ENCODE measurements at places on chromosomes 6 and 20. TPM values are rescaled to one million over a fixed set of nuclear protein-coding genes. Genes with fewer than 3 reads are reported as not detected.

PDYN gene
- not detected for total RNA-seq

TREM2 gene
- not detected for total RNA-seq

HCRTR2 gene
- 0.36 TPM for total RNA-seq

CST4 gene
- not detected for total RNA-seq

TINAG gene
- not detected for total RNA-seq

ZC2HC1B gene
- not detected for total RNA-seq

- H3K36me3 ChIP-seq, result no peaks in the 10 kb centered on the region
- H3K27ac ChIP-seq, result no peak overlapping the region
- peaks cover 22% of the 10 kb centered on the region for H3K27me3 ChIP-seq
These were observed 9.4 kb downstream of the ACSS1 start for GRCh38 chr20:25048519-25048952.

DNA sequence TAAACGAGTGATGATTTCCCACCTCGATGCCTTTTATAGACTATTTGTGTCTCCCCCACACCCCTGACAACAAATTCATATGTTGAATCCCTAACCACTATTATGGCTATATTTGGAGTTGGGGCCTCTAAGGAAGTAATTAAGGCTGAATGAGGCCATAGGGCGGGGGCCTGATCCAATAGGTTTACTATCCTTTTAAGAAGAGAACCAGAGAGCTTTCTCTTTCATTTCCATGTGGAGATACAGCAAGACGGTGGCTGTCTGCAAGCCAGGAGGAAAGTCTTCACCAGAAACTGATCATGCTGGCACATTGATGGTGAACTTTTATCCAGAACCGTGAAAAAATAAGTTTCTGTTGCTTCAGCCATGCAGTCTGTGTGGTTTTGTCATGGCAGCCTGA is 38.9 kb upstream of the CLIC5 start:
- no peak overlapping the region for H3K4me3 ChIP-seq
- no peak overlapping the region for H3K27ac ChIP-seq
- no peaks in the 10 kb centered on the region for H3K4me1 ChIP-seq
- H3K36me3 ChIP-seq, result no peaks in the 10 kb centered on the region

DNA sequence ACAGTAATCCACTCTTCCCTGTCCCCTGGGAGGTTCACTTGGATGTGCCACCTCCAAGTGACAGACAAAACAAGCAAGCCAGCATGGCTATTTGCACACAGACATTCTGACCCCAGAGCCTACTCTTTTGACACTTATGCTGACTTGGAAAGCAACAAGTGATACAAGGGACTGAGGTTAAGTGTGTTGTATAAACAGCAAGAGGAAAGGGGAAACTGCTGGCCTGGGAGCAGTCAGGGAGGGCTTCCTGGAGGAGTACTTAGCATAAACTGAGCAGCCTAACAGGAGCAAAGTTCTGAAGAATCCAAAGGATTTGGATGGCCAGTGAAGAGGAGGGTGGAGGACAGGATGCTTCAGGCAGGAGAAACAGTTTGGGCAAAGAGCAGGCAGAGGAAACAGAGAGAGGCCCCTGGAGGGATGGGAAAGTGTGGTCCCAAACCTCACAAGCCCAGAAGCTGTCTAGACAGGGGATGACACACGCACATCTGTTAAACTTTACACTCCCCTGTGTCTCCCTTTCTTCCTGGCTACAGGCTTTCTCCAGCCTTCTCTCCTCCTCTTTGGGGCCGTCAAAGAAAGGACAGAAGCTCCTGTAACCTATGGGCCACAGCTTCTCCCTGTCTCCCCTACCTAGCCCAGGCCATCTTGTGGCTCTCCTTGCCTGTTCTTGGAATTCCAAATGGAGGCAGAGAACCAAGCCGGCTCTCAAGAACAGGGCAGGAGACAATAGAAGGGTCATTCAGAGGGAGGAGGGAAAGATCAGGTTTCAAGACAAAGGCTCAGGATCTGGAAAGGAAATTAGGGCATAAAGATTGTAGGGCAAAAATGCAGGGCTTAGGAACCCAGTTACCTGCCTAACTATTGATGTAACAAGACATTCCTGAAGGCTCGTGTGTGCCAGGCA is 19.3 kb downstream of the SULF2 start:
- H3K27me3 ChIP-seq, result peaks cover 7% of the 10 kb centered on the region
- no peak overlapping the region for H3K27ac ChIP-seq
- peak; percentile 63 for DNase-seq
- peaks cover 6% of the 10 kb centered on the region for H3K4me1 ChIP-seq
- H3K4me3 ChIP-seq, result no peak overlapping the region
- no peaks in the 10 kb centered on the region for H3K36me3 ChIP-seq

- no peaks in the 10 kb centered on the region for H3K4me1 ChIP-seq
These were observed 1162.2 kb upstream of the GJE1 start for GRCh38 chr6:140970485-140970884.

- H3K4me3 ChIP-seq, result no peak overlapping the region
- no peaks in the 10 kb centered on the region for H3K4me1 ChIP-seq
- H3K27me3 ChIP-seq, result peaks cover 7% of the 10 kb centered on the region
- no peak overlapping the region for H3K27ac ChIP-seq
These were observed 337.6 kb downstream of the CDC5L start for GRCh38 chr6:44725070-44725469.

DNA sequence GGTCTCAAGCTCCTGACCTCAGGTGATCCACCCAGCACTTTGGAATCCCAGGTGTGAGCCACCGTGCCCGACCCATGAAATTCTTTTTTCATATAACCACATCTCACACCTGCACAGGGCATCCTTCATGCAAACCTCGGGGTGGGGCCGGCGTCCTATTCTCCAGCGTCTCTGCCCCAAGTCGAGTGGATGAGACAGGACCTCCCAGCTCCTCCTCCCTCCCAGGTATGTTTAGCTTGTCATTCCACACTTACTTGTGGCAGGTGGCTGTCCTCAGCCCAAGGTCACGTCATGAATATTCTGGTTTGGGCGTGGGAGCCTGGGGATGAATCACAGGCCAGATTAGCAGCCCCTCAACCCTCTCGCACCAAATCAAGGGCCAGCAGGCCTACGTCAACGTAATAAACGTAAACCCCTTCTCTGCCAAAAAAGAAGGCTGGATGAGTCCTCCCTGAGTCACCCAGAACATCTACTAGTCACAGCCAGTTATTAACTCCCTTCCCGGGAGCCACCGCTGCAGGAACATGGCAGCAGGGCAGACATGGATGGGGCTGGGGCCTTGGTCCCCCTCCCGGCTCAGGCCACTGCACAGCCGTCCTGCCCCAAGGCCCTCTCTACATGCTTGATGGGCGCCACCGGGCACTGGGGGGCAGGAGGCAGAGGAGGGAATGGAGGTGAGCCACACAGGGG is 91.7 kb downstream of the YTHDF1 start:
- H3K4me1 ChIP-seq, result no peaks in the 10 kb centered on the region
- no peak overlapping the region for H3K27ac ChIP-seq
- peaks cover 5% of the 10 kb centered on the region for H3K27me3 ChIP-seq
- H3K4me3 ChIP-seq, result no peak overlapping the region
- H3K36me3 ChIP-seq, result no peaks in the 10 kb centered on the region

GRCh38 chr6:18600255-18600654 is 213.1 kb downstream of the RNF144B start:
- no peak overlapping the region for H3K4me3 ChIP-seq
- H3K36me3 ChIP-seq, result no peaks in the 10 kb centered on the region
- peaks cover 3% of the 10 kb centered on the region for H3K27me3 ChIP-seq
- H3K27ac ChIP-seq, result no peak overlapping the region

- no peaks in the 10 kb centered on the region for H3K4me1 ChIP-seq
- no peaks in the 10 kb centered on the region for H3K36me3 ChIP-seq
- no peak for DNase-seq
- peaks cover 31% of the 10 kb centered on the region for H3K27me3 ChIP-seq
- no peak overlapping the region for H3K27ac ChIP-seq
- H3K4me3 ChIP-seq, result no peak overlapping the region
These were observed 37.0 kb upstream of the HLA-G start for GRCh38 chr6:29790626-29791025.

DNA sequence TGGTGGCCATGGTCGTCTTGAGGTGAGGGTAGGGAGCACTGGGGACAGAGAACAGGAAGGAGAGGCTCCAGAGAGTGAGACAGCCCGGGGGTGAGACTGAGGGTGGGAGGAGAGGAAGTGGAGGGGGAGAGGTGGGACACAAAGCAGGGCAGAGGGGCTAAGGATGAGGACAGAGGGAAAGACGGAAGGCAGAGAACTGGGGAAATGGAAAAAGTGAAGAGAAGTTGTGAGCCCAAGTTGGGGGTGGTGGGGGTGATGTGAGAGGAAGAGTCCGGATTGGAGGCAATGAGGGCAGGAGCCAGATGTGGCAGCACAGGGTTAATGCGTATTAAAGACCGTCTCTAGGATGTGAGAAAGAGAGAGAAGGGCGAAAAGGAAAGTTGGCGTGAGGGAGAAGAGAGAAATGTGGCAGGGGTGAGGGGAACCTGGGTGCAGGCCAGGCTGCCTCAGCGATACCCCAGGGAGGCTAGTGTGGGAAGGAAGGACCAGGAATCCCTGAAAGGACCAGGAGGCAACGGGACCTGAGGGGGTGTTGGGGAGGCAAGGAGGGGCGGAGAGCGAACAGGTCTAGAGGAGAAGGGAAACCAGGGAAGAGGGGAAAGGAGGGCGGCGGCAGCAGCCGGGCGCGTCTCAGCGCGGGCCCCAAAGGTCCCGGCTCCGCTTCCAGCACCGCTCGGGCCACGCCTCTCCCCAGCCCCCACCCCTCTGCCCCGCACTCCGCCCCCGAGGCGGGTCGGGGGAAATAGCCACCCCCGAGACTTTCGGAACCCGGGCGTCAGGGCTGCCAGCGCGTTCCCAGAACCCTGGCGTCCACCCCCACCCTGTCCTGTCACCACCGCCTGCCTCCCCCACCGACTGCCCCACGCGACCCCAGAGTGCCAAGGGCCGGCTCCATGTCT is at the start of gene PPP1R18:
Gene PPP1R18, minus strand, starts transcription at position 637 of the 899 bp plus-strand sequence. Its CDS starts 627 bp downstream, at position 10.
- peak within 1 kb of the TSS; percentile 95 for H3K27ac ChIP-seq
- no peaks in the 10 kb centered on the region for H3K36me3 ChIP-seq
- no peaks in the 10 kb centered on the region for H3K27me3 ChIP-seq
- H3K4me3 ChIP-seq, result peak within 1 kb of the TSS; percentile 87

GRCh38 chr6:18725449-18725848 is 338.3 kb downstream of the RNF144B start:
- no peaks in the 10 kb centered on the region for H3K27me3 ChIP-seq
- no peaks in the 10 kb centered on the region for H3K36me3 ChIP-seq
- no peak overlapping the region for H3K27ac ChIP-seq

DNA sequence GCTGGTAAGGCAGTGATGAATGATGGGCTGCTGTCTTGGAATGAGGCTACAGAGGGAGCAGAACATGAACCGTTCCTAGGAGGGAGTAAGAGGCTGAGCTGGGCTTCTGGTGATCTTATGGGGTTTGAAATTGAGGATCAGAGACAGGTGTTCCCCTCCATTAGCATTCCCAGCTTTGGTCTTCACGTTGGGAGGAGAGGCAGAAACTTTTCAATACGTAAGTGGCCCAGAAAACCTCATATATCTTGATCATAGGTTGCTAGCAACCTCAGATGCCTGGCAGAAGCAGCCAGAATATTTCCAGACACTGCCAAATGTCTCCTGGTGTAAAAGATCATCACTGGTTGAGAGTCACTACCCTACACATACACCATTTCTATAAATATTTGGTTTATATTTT is 167.1 kb downstream of the INSM1 start:
- no peaks in the 10 kb centered on the region for H3K27me3 ChIP-seq
- no peaks in the 10 kb centered on the region for H3K4me1 ChIP-seq
- no peaks in the 10 kb centered on the region for H3K36me3 ChIP-seq
- no peak for DNase-seq
- H3K27ac ChIP-seq, result no peak overlapping the region
- no peak overlapping the region for H3K4me3 ChIP-seq

GRCh38 chr6:101126501-101126900 is 245.4 kb upstream of the ASCC3 start:
- H3K36me3 ChIP-seq, result no peaks in the 10 kb centered on the region
- H3K4me1 ChIP-seq, result no peaks in the 10 kb centered on the region
- H3K27me3 ChIP-seq, result no peaks in the 10 kb centered on the region
- no peak for DNase-seq
- no peak overlapping the region for H3K27ac ChIP-seq

DNA sequence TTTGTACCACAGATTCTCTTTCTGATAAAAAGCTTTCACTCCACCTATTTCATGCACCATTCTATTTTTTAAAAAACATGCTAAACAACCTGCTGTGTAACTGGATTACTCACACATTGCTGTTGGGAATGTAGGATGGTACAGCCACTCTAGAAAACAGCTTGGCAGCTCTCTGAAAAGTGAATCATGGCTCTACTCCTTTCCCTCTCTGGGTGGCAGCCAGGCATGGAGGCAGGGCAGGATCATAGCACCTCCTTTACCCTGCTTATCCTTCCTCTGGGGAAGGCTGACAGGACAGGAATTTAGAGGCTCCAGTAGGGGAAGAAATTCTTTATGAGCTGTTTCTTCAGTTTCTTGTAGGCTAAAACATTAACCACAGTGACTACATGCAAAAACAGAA is 6.7 kb upstream of the VNN2 start:
- H3K4me3 ChIP-seq, result no peak overlapping the region
- H3K36me3 ChIP-seq, result no peaks in the 10 kb centered on the region
- DNase-seq, result peak; percentile 81

GRCh38 chr20:63626424-63627128 is at the start of gene GMEB2:
TSS of gene GMEB2 (minus strand) at chr20:63627101. CDS start at chr20:63619397, 7,704 bp downstream.
- peak within 1 kb of the TSS; percentile 87 for H3K27ac ChIP-seq
- H3K36me3 ChIP-seq, result no peaks in the 10 kb centered on the region
- H3K4me3 ChIP-seq, result peak within 1 kb of the TSS; percentile 93
- no peaks in the 10 kb centered on the region for H3K27me3 ChIP-seq
- DNase-seq, result peak; percentile 16
- H3K4me1 ChIP-seq, result peaks cover 8% of the 10 kb centered on the region

DNA sequence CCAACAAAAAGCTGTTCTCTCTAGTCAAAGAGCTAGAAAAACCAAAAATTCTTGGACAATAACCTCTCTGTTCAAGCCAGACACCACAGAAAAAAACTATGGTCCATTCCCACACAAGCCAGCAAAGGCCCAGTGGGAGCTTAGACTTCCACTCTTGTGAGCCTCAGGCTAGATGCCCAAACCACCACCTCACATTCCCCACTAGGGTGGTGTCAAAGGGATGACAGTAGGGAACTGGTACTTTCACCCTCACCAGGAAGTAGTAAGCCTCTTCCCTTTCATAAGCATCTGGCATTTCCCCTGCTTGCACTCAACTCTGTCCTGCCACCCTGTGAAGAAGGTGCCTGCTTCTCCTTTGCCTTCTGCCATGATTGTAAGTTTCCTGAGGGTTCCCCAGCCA is 58.4 kb upstream of the RNF217 start:
- no peaks in the 10 kb centered on the region for H3K4me1 ChIP-seq
- no peak overlapping the region for H3K4me3 ChIP-seq
- no peaks in the 10 kb centered on the region for H3K27me3 ChIP-seq
- DNase-seq, result no peak
- H3K27ac ChIP-seq, result no peak overlapping the region

DNA sequence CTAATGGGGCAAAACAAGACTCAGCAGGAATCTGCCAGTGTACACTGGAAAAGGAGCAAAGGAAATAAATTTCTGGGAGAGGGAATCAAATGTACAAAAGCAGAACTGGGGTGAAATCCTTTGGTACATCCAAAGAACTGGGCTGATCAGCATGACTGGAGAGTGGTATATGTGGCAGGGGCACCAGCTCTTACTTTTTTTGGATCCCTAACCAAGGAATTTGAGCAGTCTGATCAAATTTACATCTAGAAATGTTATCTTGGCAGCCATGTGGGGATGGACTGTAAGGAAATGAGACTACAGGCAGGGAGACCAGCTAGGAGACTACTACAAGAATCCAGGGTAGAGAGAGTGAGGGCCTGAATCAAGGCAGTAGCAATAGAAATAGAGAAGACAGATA is 1.2 kb upstream of the ZSCAN31 start:
- H3K36me3 ChIP-seq, result no peaks in the 10 kb centered on the region
- no peak overlapping the region for H3K27ac ChIP-seq
- peaks cover 14% of the 10 kb centered on the region for H3K4me1 ChIP-seq

GRCh38 chr6:169164451-169164850 is 89.2 kb downstream of the THBS2 start:
- DNase-seq, result no peak
- no peaks in the 10 kb centered on the region for H3K27me3 ChIP-seq
- H3K4me3 ChIP-seq, result no peak overlapping the region
- peaks cover 43% of the 10 kb centered on the region for H3K4me1 ChIP-seq
- H3K27ac ChIP-seq, result peak overlapping the region; percentile 3
- H3K36me3 ChIP-seq, result no peaks in the 10 kb centered on the region
